NCI-H774 (cell line): ENCODE measurements at places on chromosomes 11 and 22.

- DNase-seq: no peak
Observed at GRCh38 chr11:44400431-44400830, 90.5 kb upstream of the ALX4 start.

- no peak for DNase-seq
Observed at GRCh38 chr11:34844463-34845112, 71.6 kb downstream of the APIP start.

DNA sequence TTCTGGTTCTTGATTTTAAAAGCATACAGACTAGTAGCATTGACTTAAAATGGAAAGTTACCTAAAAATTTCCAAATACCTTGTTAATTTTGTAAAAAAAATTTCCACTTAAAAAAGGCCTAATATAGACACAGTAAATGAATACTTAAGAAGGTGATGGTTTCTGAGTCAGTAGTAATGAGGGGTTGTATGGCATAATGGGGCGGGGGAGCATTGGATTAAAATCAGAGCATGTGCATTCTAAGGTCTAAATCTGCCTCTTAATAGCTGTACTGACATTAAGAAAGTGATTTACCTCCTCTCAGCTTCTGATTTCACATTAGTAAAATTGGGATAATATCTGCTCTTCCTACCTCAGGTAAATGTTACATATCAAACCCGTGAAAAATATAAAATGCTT, 446.5 kb downstream of the AASDHPPT start:
- DNase-seq: no peak

DNA sequence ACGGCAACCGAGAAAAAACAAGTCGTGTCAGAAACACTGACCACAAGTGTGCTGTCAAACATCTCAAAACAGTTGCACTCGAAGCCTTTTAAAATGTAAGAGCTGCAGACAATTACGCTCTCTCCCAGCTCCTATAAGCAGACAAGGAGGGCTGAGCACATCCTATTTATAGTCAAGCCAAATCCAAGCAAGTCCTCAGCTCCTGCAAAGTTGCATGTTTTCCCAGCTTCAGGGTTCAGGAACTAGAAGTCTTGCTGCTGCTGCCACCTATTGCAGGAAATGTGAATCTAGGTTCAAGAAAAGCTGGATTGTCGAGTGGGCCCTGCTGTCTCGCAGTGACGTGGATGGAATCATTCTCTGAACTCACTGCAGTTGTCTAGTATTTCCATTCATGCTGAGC, 15.5 kb downstream of the EFCAB6 start:
- DNase-seq: no peak

- no peak for DNase-seq
Observed at GRCh38 chr11:45337583-45338360, 51.6 kb upstream of the SYT13 start.

DNA sequence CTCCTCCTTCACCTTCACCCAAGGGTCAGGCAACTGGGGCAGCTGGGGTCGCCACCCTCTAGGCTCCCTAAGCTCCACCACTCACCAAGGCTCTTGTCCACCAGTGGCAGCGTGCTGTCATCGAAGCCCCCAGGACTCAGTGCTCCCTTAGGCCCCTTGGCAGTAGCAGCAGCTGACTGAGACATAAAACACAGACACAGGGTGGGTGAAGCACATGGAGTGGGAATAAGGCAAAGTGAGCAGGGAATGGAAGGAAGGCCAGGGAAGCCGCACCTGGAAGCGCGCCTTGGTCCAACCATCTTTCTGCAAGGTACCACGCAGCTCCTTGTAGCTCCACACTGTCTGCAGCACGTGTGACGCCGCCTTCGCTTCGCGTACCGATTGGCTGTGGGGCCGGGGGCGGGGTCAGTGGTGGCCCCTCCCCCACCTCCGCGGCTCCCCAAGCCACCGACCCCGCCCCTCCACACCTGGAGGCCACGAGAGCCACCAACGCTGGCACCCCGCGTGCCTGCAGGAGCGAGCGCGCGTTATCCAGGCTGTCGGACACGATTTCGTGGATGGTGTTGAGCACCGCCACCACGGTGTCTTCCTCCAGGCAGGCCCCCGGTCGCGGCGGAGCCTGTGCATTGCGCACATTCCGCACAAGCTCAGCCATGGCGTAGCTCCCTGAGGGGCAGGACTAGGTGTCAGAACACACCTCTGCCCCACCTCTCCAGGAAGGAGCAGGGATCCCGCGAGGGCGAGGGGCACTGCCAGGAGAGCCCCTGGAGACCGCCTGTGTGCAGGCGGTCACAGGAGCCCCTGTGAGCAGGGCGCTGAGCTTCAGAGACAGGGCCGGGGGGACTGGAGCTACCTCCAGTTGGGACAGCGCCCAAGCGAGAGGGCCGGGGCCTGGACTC, 31.3 kb upstream of the TXNRD2 start:
- DNase-seq: no peak

- no peak for DNase-seq
Observed at GRCh38 chr11:124724979-124725718, 14.6 kb upstream of the NRGN start.

GRCh38 chr22:48407256-48407955, 1420.3 kb downstream of the BRD1 start:
- DNase-seq: no peak

DNA sequence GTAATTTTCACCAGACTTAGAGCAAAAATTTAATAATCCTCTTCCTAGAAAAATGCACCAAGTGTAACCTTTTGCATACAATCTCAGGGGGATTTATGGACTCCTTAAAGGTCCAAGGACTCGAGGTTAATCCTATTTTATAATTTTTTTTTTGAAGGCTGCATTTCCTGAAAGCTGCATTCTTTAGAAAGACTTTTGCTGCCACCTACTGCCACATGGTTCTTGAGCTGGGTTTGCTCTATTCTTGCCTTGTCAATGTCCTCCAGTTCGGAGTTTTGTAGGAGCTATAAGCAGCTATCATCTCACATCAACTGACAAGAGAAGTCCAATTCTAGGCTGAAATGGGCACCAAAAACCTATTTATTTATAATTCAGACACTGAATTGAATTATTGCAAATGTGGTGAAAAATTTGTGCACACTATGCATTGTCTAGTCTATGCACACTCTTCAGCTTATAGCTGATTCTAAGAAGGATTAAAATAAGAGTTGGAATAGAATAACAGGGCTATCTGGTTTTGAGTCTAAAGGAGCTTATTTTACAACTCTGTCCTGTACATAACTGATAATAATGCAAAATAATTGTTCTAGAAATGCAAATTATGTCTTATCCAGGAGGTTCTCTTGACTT, 31.3 kb downstream of the TRAF6 start:
- DNase-seq: peak; percentile 11

GRCh38 chr22:45645150-45645525, 26.5 kb upstream of the ATXN10 start:
- no peak for DNase-seq

DNA sequence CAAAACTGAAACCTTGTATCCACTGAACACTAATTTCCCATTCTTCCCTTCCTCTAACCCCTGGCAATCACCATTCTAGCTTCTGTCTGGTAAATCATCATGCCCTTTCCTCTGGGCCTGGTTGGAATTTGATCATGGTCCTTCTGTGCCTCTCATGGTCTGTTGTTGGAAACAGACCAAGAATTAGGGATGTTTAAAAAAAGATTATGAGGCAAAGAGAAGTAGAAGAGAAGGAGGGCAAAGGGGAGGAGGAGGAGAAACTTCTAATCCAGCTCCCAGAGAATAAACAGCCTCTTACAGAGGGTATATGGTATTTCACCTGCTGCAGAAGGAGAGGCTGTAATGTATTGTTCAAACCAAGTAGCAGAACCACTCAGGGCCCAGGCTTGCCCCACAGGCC, 10.6 kb downstream of the BCO2 start:
- DNase-seq: no peak

DNA sequence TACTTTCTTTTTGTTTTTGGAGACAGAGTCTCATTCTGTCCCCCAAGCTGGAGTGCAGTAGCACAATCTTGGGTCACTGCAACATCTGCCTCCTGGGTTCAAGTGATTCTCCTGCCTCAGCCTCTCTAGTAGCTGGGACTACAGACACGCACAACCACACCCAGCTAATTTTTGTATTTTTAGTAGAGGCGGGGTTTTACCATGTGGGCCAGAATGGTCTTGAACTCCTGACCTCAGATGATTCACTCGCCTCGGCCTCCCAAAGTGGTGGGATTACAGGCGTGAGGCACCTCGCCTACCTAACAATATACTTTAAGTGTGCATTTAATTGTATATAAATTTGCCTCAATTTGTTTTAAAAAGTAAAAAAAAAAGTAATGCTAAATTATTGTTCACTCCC, 38.4 kb downstream of the GRK3 start:
- DNase-seq: no peak

- DNase-seq: no peak
Observed at GRCh38 chr11:89502301-89502700, 11.1 kb upstream of the NOX4 start.

GRCh38 chr11:27545946-27546345, 39.4 kb upstream of the LIN7C start:
- no peak for DNase-seq

- no peak for DNase-seq
Observed at GRCh38 chr11:73217131-73217809, 811 bp upstream of the P2RY2 start.

GRCh38 chr22:35712672-35713071, 5.0 kb upstream of the APOL5 start:
- no peak for DNase-seq

GRCh38 chr11:90747057-90747456, 524.2 kb upstream of the CHORDC1 start:
- no peak for DNase-seq

DNA sequence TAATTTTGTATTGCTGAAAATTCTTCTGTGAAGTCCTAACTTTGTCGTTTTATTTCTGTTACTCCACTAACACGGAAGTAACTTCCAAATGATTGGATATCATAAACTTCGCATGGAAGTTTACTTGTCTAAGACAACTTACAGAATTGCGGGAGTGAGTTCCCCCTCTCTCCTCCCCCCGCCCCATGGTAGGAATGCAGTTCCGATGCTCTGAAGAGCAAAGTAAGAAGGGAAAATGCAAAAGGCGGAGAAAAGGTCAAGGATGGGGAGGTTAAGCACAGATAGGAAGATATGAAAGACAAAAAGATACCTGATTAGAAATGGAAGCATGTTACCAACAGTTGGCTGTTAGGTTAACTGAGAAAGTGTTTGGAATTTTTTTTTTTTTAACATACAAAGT, 1.3 kb downstream of the EIF3M start:
- no peak for DNase-seq

- no peak for DNase-seq
Observed at GRCh38 chr22:39674536-39674935, 104.0 kb downstream of the CACNA1I start.

DNA sequence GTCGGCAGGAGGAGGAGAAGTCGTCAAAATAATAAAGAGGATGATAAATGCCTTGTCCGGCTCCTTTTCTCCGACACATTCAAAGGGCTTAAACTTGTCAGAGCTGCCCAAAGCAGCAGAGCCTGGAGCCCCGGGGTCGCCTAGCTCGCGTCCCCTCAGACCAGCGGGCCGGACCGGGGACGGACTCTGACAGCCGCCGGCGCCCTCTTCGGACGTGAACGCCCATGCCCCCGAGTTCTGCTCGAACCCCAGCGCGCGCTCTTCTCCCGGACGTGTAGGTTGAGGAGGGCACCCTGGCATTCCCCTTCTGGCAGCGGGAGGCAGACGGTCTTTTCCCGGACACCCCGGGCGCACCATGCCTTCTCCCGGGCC, 999 bp downstream of the FGF3 start:
- DNase-seq: no peak

- DNase-seq: no peak
Observed at GRCh38 chr22:42994917-42995562, 19.9 kb downstream of the PACSIN2 start.

DNA sequence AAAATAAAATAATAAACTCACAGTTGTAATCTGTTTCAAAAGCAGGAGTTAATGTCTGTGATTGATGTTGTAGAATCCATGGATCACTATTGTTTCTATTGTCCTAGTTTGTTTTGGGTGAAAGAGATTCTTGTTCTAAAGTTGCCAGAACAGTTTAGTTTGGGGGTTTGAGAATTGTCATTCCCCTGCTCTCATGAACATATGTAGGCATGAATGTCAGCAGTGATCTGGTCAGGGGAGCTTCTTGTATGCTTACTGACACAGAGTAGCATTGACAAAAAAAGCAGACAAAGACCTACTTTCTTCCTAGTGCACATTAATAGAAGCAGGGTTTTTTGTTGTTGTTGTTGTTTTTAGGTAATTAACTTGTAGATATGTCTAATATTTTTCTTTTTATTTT, 38.6 kb downstream of the ARHGAP1 start:
- DNase-seq: no peak

GRCh38 chr11:13857828-13858227, 104.7 kb upstream of the SPON1 start:
- no peak for DNase-seq

DNA sequence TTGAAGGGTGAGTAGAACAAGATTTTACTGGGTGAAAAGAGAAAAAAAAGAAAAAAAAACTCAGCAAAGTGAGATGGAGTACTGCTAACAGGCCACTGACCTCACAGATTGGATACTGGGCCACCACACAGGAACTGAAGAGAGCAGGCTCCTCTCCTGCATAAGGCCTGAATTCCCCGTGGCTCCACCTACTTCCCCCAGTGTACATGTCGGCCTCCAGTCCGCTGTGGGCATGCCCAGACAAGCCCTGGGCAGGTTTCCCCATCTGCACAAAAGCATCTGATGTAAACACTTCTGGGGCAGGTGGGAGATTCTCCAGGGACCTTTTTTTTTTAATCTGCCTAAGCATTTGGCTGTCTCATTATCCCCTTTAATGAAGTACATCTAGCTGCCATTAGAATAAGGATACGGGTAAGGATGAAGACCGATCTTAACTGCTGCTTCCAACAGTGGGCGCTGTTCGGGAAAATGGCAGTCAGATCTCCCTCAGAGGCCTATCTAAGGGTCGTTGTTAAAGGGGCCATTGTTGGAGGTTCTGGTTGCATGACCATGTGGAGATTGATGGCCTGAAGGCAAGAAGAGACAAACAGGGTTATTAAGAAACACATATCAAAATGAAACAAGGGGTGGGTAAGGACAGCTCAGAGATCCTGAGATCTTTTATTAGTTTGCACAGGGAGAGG, 48.5 kb downstream of the MS4A13 start:
- DNase-seq: no peak

DNA sequence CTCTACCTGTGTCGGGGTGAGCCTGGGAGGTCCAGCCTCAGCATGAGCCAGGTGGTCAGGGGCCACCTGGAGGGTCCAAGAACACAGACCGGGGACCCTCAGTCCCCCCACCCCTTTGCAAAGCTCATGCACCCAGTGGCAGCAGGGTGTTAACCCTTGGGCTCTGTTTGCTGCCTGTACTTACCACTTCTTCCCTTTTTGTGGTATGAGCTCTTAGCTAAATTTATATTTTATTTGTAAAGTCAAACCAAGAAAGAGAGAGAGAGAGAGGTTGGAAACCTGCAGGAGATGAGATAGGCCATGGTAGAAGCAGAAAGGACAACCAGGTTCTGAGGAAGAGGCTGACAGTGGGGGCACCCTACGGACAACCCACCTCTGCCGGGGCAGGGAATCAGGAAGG, 29.9 kb downstream of the IL10RA start:
- DNase-seq: no peak
